Sigmoid colon (tissue), 7 donors: ENCODE measurements at places on chromosomes 6 and 20. TPM values are rescaled to one million over a fixed set of nuclear protein-coding genes. Genes with fewer than 3 reads are reported as not detected.
A peak's percentile ranks its signal among the peaks of the same experiment; 100 is the strongest.

Gene BPI
- polyA plus RNA-seq: 0.09 TPM

Gene ADGRG6
- 1.2 TPM for polyA plus RNA-seq

DNA sequence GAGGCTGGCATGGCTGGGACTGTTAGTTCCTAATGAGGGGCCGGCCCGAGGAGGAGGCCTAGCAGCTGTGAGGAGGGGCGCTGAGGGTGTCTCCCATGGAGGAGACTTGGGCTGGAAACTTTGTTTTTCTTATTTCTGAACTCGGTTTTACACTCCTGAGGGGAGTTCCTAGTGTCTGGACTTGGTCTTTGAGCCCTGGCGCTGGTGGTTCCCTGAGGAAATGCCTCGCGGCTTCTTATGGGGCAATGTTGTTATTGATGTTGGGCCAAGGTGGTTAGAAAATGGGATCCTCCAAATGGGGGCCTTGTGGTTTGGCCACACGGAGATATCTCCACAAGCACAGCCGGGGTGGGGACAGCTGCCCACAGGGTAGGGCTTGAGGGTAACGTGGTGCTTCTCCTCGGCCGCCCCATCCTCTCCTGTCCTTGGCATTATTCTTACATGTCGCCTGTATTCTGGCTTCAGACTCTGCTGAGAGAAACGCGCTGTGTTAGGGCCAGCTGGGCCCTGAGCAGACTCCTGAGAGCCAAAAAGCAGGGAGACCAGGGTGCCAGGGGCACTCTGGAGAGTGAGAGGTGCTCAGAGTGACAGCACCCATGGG is 136.9 kb downstream of the FOXO3 start:
- no peak for DNase-seq

DNA sequence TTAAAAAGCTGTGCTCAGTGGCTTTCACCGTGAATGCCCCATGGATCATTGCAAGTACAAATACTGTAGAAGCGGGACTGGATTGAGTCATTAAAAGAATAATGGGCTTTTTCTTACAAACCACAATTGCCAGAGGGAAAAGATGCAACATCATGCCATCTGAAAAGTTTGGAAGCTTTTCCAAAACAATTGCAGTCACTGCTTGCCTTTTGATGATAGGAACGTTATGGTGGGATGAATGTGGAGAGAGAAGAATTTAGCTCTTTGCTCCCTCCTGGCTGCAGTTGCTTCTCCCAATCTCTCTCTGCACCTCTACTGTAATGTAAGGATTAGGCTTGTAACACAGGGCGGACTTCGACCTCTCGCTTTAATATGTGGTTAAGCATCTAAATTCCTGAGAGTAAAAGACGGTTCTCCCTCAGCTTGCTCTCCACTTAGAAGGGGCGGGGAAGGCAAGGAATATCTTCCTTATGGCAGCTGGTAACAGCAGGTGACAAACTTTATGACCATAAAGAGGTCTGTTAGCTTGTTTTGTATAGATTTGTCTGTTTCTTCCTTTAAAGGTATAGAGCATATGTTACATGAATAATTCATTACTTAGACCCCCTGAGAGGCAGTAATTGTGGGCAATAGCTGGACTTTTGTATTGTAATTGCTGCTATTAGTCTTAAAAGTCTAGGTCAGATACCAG is 376.1 kb downstream of the UTRN start:
- DNase-seq: no peak

GRCh38 chr20:23235173-23236027 is 115.2 kb upstream of the NXT1 start:
- no peak for DNase-seq

GRCh38 chr6:21598674-21599023 is 5.1 kb downstream of the SOX4 start:
- DNase-seq: no peak

- DNase-seq: no peak
Measured at GRCh38 chr6:80364149-80364548, 257.7 kb downstream of the BCKDHB start.

Gene HEBP2
- 16.6 TPM for polyA plus RNA-seq

DNA sequence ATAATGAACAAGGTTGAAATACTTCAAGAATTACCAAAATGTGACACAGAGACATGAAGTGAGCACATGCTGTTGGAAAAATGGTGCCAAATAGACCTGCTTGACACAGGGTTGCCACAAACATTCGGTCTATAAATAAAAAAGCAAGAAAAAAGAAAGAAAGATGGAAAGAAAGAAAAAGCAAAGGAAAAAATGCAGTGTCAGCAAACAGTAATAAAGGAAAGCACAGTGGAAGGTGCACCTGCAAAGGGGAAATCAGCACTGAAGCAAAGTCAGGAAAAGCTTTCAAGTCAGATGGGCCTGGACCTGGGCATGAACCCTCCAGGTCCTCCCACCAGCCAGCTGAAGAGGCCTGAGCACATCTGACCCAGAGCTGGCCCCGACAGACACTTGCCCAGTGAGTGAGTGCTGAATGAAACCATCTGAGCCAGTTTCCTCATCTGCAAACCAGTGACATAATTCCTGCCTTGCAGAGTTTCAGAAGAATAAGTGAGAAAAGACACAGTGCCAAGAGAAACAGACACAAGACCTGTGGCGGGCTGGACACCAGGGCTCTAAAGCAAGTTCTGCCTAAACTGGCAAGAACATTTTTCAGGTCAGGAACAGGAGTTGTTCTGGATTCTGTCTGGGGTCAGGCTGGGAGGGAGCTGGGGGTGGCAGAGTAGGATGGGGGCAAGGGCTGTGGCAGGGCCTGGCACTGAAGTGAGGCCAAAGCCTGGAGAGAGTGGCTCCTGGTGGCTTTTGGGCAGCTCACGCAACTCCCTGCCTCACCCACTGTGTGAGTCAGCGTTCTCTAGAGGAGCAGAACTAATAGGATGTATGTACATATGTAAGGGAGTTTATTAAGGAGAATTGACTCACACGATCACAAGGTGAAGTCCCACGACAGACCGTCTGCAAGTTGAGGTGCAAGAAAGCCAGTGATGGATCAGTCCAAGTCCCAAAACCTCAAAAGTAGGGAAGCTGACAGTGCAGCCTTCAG is 23.9 kb upstream of the MICB start:
- DNase-seq: no peak

DNA sequence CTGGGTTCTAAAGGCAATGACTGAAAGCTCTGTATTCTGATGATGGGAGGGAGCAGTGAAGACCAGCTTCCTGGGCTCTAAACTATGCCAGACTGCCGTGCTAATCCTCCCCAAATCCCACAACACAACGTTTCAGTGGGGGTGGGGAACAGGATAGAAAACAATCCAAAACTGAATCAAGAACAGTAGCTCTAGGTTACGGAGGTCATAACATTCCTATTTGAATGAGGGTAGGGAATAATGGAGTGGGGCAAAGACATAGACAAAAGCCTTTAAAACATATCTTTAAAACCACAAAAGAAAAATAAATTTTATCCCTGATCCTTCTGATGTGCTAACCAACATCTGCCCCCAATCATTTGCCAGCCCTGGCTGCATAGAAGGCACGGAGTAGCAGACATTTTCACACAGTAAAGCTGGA is 7.8 kb downstream of the USP49 start:
- DNase-seq: no peak

DNA sequence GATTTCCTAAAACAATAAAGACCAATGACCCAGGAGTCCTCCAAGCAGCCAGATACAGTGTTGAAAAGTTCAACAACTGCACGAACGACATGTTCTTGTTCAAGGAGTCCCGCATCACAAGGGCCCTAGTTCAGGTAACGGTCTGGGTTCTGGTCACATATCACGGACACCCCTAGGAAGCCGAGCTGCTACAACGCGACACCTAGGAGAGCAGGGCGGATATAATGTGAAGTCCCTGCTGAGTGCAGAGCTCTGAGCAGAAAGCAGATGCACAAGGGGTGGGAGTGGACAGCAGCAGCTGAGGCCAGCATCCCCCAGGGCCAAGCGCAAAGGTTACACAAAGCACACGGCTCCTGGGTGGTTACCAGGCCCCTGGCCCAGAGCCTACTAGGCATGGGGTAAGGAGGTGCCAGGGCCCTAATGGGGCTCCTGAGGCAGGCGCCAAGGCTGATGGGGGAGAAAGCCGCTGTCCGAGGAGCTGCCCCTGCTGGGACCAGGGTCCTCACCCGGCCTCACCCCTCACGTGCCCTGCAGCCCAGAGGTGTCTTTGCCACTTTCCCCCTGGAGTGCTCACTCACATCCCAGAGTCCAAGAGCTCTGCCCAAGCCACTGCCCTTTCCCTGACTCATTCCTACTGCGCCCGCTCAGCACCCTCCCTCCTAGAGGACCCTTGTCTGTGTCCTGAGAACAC is 8.4 kb downstream of the CST7 start:
- peak; percentile 59 for DNase-seq

DNA sequence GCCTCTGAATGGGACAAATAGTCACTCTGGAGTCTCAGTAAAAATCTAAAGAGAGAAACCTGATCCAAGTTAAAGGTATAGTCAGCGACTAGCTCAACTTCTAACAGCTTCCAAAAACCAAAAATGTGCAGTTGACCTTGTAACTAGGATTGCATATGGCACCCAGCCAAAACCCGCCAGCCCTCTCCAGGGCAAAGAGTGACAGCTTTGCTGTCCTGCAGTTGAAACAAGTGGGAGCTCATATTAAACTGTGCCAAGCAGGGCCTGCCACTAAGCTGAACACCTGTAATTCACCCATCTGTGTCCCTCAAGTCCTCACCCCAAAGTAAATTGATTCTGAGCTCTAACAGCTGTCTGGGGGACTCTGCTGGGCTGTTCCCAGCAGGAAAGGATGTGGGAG is 695.3 kb downstream of the MAFB start:
- DNase-seq: no peak

Gene KIAA1586
- polyA plus RNA-seq: 1.4 TPM

- no peak for DNase-seq
Measured at GRCh38 chr20:62792182-62792939, 3.9 kb upstream of the MRGBP start.

Gene FIG4
- 11.4 TPM for polyA plus RNA-seq
